ENCODE measurements at places on chromosomes 1 and 21.
A peak's percentile ranks its signal among the peaks of the same experiment; 100 is the strongest.

GRCh38 chr21:29473808-29474207, 175.1 kb downstream of the BACH1 start:
- DNase-seq = no peak

DNA sequence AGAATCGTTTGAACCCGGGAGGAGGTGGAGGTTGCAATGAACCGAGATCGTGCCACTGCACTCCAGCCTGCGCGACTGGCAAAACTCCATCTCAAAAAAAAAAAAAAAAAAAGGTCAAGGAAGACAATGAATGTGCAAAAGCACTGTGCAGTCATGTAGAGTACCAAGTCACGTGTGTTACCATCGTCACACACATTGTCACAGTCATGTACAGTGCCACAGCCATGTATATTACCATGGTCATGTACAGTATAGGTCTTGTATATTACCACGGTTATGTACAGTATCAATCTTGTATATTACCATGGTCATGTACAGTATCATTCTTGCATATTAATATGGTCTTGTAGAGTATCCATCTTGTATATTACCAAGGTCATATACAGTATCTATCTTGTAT, 13.0 kb downstream of the DHRS3 start:
- DNase-seq = no peak

- no peak for DNase-seq
Observed at GRCh38 chr1:12009318-12009947, 9.9 kb upstream of the MIIP start.

DNA sequence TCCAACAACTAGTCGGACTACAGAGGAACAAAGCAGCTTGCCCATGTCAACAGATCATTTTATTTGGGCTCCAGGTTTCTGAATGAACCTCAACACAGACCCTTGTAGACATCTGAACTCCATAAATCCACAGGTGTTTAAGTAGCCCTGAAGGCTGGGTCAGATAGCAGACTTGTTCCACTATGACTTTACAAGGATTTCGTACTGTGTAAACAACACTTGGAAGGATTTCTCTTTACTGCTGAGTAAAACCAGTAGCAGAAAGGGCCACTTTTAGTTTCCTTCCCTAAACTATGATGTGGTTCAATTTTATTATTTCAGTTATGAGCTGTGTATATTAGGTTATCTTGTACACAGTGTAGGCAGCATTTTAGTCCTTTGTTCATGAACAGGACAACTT, 316.4 kb upstream of the ADGRL2 start:
- DNase-seq = no peak

DNA sequence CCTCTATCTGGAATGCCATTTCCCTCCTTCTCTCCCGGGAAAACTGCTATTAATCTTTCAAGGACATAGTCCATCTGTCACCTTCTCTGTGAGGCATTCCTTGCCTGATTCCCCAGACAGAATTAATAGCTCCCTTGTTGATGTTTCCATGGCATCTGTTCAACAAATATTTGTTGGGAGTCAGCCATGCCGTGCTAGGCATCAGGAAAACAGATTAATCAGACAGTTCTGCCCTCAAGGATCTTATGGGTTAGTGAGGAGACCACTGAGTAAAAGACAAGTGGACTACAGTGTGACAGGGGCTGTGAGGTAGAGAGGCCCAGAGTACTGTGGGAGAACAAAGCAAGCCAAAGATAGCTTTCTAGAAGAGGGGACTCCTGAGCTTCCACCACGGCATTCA, 11.4 kb upstream of the MAGOH start:
- DNase-seq = no peak

DNA sequence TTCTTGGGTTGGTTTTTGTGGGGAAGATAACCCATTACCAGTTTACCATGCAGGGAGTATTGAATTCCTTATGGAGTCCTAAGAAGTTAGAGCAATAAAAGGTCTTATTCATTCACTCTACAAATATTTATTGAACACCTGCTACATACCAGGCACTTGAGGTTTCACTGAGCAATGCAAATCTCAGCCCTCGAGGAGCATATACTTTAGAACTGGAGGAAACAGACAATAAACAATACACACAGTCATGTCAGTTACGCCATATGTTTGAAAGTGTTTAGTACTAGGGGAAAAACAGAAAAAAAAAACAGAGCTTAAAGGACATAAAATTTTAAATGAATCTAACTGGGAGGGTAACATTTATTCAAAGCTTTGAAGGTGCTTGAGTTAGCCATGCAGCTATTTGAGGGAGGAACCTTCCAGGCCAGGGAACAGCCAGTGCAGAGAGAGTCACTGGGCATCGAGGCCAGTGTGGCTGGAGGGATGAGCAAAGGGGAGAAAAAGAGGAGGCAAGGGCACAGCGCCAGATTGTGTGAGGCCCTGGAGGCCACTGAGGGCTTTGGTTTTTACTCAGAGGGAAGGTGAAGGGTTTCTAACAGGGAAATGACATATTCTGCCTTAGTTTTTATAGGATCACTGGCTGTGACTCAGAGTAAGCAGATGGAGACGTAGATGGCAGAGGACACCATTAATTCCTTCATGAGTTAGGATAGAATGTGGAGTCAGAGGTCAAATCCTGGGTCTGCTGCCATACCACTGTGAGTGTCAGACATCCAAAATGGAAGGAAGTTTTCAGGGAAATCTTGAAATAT, 32.7 kb downstream of the C1orf21 start:
- no peak for DNase-seq

DNA sequence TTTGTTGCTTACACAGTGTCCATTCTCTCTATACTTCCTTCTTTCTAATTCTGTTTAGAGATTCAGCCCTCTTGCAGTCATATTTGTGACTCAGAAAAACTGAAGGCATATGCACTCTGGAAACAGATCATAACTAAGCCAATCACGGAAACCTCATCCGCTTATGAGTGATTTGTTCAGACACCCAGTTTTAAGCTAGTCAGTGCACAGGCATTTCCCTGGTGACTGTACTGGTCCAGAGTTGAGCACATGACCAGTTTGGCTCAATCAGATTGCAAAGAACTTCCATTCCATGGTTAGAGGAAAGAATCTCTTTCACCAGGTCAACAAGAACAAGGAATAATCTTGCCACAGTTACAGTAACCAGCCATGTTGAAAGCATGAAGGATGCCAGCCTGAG, 69.2 kb upstream of the SGIP1 start:
- DNase-seq = no peak

GRCh38 chr1:112954017-112954650, 1.9 kb downstream of the SLC16A1 start:
- DNase-seq = no peak

DNA sequence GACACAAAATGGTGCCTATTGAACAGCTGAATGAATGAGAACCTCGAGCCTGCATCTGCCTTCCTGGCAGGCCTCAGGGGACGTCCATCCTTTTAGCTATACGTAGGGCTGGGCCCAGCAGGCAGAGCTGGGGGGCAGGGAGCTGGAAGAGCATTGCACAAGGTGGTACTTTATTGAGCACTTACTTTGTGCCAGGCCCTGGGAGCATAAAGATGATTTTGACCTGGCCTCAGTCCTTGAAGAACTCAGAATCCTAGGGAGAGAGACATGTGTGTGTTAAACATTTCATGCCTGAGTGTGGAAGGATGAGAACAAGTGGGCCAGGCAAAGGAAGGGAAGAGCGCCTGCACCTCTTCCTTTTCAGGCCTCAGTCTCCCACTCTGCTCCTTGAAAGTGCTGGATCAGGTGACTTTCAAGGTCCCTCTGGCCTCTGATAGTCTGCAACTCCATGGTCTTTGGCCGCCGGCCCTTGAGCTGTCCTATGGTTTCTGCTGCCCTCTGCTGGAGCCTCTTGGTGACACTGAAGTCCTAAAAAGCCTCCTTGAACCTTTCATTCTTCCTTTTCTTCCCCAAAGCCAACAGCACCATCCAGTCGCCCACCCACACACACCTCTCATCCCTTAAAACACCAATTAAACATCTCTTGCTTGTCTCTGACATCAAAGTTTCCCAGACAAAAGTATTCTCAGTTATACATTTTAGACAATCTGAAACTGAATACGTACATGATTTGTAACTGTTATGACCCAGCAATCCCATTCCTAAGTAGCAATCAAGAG, 3.5 kb upstream of the PEAR1 start:
- DNase-seq = peak; percentile 38

DNA sequence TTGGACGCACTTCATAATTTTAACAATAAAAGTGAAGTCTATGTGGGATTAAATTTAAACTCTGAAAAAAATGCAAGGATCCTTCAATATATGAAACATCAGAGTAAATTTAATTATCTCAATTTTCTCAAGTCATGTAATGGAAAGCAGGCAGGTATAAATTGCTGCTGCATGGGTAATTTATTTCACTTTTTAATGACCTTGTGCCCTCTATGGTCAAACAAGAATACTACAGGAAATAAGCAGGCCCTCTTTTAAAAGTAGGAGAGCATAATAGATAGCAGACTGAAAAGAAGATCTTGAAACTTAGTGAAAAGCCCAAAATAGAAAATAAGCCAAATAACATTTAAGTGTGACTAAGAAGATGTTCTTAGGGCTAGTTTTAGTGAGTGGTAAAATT, 22.9 kb downstream of the BCAS2 start:
- DNase-seq = no peak

- DNase-seq = no peak
Observed at GRCh38 chr1:200323856-200324400, 85.9 kb downstream of the ZNF281 start.

DNA sequence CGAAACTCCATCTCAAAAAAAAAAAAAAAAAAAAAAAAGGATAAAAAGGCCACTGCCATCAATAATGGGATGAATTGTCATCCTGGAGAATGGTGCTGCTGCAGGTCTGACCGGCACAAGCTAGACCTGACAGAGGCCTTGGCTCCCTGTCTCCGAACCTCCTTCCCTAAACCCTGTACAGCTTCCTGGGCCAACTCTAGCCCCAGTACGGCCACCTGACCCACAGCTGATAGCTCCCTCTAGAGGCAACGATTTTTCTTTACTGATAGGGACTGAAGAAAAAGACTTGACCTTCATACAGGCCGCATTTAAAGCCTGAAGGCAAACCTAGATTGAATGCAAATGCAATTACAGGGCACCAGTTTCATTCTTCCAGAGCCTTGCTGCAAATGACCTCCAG, 30.7 kb downstream of the NOL9 start:
- DNase-seq = peak; percentile 6

GRCh38 chr1:35112668-35113067, 33.5 kb downstream of the ZMYM1 start:
- DNase-seq = no peak

DNA sequence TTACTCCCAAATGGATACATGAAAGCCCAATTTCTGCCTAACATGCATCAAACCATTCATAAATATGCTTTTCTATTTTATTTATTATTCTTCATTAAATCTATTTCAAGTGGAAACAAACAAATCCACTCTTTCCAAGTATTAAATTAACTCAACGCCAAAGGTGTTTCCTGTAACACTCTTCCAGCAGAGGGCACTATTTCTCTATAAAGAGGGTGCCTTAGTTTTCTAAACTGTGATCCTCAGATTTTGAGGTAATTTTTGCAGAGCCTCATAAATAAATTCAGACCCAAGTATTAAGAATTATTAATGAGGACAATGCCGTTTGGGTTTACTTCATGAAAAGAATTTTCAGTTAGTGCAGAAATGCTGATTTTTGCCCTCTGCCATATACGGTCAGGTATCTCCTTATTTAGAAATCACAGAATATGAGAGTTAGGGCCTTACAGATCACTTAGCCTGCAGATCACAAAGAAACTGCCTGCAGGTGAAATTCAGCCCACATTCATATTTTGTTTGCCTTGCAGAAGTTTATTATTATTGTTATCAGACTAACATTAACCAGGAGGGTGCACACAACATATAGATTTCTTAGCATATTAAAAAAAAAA, 40.1 kb upstream of the MYSM1 start:
- DNase-seq = peak; percentile 49

DNA sequence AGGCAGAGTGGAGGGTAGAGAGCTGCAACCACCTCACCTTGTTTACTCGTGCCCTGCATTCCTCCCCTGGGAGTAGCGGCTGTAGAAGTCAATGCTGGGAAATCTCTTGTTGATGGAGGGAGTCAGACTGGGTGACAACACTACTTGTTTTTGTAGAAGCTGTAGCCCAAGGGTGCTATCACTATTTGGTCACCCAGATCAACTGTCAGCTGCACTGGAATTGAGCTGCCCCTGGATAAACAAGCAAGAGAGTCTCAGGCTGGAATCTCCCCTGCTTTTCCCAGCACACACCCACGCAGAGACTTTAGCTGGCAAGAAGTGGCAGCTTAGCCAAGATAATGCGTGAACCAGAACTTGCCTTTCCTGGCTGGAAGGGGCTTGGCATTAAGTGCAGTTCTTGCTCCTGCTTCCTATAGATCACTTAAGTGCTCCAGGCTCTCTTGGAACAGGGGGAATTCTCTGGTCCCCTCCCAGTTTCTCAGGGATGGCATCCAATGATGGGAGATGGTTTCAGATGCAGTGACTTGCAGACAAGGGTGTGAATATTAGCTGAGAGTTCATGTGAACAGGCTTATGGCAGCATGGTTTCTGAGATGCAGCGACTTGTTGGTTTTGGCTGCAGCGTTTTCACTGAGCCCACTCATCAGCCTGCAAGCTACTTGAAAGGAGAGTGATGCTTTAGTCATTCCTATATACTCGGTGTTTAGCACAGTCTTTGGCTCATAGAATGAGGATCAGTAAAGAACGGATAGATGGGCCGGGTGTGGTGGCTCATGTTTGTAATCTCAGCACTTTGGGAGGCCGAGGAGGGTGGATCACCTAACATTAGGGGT, 16.8 kb downstream of the ATP2B4 start:
- no peak for DNase-seq

GRCh38 chr1:229531326-229531725, 23.2 kb upstream of the NUP133 start:
- DNase-seq = no peak

DNA sequence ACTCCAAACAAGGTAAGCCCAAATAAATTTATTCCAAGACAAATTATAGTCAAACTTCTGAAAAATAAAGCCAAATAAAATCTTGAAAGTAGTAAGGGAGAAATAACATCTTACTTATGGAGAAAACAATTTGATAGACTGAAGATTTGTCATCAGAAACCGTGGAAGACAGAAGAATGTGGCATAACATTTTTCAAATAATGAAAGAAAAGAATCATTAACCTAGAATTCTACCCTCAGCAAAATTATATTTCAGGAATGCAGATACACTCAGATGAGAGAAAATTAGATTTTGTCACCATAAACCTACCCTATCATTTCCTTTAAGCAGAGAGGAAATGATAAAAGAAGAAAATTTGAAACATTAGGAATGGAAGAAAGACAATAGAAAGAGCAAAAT, 27.3 kb upstream of the PADI1 start:
- DNase-seq = no peak

GRCh38 chr1:24476571-24476970, 26.1 kb upstream of the RCAN3 start:
- no peak for DNase-seq

- DNase-seq = no peak
Observed at GRCh38 chr21:33561373-33561772, 18.5 kb downstream of the SON start.

GRCh38 chr1:71298633-71299032, 217.8 kb upstream of the ZRANB2 start:
- no peak for DNase-seq

DNA sequence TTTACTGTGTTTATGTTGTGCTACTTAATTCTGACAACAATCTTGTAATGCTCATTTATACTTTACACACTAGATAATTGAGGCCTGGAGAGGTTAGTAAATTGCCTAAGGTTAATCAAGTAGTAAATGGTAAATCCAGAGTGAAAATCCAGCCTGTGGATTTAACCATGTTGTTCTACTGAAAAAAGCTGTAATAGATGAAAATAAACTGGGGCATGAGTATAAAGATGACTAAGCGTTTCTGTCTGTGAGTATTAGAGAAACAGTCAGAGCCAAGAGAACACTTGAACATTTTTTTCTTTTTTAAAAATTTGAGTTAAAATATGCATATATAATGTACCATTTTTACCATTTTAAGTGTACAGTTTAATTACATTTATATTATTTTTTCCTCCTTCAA, 47.9 kb upstream of the LEPR start:
- no peak for DNase-seq

All from NCI-H1930 (cell line).